Urothelium cell line (cell line): ENCODE measurements at places on chromosomes 5 and 9.

DNA sequence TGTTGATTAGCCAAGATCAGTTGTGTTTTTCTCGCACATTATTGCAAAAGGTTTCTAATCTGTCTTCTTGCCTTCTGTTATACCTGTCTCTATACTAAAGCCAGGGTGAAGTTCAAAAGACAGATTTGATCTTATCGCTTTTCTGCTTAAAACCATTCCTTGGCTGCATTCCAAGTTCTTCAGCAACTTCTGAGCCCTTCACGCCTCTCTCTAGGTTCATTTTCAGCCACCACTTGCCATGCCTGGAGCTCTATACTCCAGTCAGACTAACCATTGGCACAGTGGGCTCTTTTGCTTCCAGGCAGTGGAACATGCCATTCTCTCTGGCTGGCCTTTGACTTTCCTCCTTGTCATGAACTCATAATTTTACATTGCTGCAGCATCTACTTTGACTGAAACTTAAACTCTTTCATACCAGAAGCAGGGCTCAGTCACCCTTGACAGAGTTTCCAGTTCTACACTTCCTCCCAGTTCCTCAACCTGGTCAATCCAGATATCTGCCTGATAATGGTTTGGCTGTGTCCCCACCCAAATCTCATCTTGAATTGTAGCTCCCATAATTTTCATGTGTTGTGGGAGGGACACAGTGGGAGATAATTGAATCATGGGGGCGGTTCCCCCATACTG lies 114.4 kb downstream of the SLC12A2 start:
- no peak for DNase-seq

GRCh38 chr5:176542135-176542595 lies 5.0 kb upstream of the RNF44 start:
- no peak for DNase-seq

DNA sequence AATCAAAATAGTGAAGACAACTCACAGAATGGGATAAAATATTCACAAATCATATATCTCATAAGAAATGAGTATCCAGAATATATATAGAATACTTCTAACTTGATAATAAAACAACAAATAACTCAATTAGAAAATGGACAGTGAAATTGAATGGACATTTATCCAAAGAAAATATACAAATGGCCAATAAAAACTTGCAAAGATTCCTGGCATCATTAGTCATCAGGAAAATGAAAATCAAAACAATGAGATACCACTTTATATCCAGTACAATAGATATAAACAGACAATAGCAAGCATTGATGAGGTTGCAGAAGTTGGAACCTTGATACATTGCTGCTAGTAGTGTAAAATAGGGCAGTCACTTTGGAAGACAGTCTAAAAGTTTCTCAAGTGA lies 12.8 kb upstream of the TLR4 start:
- no peak for DNase-seq

GRCh38 chr9:125172031-125172755 lies 17.4 kb downstream of the PPP6C start:
- DNase-seq: no peak

GRCh38 chr9:124254261-124254682 lies 3.5 kb upstream of the NEK6 start:
- no peak for DNase-seq

DNA sequence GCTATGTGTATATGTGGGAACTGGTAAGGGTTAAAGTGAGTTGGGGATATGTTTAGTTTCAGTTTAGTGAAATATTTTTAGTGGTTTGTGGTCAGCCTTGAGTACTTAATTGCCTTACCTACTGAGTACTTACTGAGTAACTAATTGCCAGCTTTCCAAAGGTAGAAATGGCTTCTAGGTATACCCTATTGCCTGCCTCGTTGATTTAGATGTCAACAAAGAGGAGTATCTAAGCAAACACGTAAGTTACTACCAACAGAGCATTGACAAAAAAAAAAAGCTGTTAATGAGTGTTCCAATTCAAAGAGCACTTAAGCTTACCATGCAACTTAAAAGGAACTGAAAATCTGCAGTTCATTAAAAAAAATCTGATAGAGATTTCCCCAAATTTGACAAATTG lies 8.8 kb downstream of the ATP10B start:
- DNase-seq: no peak

GRCh38 chr9:21919377-21920362 lies 74.5 kb downstream of the CDKN2A start:
- DNase-seq: peak; percentile 7

DNA sequence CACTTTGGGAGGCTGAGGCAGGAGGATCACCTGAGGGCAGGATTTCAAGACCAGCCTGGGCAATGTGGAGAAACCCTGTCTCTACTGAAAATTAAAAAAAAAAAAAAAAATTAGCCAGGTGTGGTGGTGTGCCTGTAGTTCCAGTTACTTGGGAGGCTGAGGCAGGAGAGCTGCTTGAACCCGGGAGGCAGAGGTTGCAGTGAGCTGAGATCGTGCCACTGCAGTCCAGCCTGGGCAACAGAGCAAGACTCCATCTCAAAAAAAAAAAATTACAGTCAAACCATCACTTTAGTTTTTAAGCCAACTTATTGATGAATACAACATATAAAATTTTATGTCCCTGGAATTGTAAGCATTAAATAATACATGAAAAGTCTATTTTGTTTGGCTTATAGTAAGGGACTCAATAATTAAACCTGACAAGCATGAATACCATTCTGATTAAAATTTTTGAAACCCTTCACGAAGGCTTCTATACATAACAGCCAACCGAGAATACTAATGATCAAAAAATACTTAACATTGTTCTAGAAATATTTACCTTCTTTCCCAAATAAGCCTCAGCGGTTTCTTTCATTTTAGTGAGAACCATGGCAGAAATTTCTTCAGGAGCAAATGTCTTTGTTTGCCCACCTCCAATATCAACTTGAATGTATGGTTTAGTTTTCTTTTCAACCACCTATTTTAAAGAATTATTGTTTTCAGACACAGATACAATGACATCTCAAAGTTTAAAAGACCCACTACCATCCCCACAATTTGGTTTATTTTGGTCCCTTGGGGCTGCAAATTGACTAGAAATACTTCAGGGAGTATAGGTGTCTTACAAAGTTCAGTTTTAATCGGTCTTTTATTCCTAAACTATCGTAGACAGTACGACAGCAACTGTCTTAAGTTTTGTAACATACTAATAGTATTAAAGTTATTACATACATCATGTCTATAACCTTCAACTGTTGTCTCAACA lies 1.2 kb downstream of the HSPA5 start:
- DNase-seq: no peak

- no peak for DNase-seq
These were observed 1.1 kb downstream of the PALM2AKAP2 start for GRCh38 chr9:109781086-109781485.

DNA sequence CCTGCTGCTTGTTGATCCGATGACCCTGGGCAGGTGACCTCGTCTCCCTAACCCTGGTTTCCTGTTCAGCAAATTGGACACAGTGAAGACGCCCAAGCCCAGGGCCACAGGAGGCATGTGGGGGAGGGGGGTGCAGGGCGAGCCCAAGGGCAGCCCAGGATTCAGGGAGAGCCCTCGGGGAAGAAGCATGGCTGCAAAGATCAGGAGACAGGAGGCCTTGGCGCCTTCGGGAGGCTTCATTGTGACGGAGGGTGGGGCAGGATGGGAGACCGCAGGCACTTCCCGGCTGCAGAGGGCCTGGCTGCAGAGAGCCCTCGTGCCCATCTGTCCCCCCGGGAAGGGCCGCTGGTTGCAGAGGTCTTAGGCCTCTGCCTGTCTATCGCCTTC lies 6.2 kb downstream of the ASS1 start:
- DNase-seq: no peak

GRCh38 chr9:94057918-94058317 lies 26.3 kb upstream of the PTPDC1 start:
- no peak for DNase-seq

- no peak for DNase-seq
These were observed 68.6 kb upstream of the STARD4 start for GRCh38 chr5:111580956-111581355.

GRCh38 chr5:173328844-173329490 lies 753 bp upstream of the STC2 start:
- peak; percentile 36 for DNase-seq

- DNase-seq: peak; percentile 57
These were observed 343.6 kb downstream of the SPATA31D1 start for GRCh38 chr9:82332018-82332773.

GRCh38 chr5:20601678-20602100 lies 613.7 kb upstream of the CDH18 start:
- peak; percentile 43 for DNase-seq

DNA sequence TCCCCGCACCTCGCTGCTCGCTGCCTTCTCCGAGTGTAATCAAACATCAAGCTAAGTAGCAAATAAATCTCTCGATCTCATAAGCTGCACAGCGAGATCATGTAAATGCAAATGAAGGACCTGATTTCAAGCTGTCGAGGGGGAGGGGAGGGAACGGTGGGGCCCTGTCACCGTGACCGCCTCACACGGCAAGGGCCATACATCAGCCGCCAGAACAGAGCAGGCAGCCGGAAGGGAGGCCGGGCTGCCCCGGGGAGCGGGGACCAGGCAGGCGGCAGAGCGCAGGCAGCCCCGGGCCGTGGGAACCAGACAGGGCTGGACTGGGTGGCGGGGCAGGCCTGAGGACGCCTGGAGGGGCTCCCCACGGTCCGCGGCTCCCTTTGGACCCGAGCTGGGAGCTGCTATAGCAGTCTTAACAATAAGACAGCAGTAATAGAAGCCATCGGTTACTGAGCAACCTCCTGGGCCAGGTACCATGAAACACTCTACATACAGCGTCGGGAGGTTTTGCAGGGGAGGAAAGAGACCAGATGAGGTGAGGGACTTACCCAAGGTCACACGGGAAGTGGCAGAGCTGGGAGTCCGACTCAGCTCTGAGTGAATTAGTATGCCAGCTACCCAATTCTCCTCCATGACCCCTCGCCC lies 76.8 kb downstream of the CFAP77 start:
- DNase-seq: no peak

DNA sequence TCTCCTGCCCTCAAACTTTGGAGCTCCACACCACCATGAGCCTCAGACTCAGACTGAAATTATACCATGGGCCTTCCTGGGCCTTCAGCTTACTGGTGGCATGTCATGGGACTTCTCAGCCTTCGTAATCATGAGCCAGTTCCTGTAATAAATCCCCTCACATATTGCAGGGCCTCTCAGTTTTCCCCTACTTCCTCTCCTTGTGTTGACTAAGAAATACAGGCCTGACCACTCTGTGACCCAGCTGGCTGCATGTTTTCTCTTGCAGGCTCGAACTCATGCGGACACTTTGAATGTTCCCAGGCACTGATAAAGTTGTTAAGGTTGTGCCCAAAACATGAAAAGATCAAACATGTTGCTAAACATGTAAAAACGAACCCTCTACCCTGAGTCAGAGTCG lies 26.2 kb upstream of the SHC3 start:
- no peak for DNase-seq

- no peak for DNase-seq
These were observed 138.5 kb downstream of the SPOCK1 start for GRCh38 chr5:137360607-137361006.

DNA sequence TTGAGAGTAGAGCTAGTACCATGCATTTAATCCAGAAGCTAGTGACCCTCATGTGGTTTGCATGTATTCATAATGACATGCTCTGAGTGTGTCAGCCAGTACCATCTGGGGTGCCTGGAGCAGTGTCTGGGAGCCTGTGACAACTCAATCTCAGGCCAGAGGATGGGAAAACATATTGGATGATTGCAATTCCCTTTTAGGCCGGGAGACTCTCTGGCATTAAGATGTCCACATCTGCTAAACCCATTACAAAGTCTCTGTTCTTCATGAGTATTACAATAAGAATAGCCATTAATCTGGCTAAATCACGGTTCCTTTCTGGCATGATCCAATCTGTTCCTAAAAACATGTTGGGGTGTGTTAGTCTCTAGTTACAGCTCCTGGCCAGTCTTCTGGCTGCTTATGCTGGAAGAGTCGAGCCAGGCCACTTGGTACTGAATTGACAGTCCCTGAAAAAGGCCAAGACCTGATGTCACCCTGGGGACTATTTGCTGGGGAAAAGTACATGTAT lies 475.7 kb downstream of the ENC1 start:
- DNase-seq: no peak

DNA sequence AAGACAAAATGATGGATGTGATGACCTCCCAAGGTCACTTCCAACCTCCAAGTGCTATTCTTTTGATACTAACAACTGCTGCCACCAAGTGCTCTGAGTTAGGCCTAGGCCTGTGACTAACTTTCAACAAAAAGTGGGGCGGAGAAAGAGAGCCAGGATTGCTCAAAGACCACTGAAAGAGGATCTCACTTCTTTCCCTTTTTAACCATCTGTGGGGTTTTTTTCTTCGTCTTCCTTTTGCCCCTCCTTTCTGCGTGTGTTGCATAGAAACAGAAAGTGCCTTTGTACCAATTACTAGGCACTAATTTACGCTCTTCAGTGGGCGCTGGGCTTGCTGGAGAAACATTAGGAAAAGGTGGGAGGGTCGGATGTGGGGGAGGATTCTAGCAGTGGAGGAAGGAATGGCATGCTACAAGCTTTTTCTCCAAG lies 8.0 kb downstream of the KLF9 start:
- no peak for DNase-seq

GRCh38 chr5:14353726-14354474 lies 210.8 kb downstream of the TRIO start:
- DNase-seq: no peak

DNA sequence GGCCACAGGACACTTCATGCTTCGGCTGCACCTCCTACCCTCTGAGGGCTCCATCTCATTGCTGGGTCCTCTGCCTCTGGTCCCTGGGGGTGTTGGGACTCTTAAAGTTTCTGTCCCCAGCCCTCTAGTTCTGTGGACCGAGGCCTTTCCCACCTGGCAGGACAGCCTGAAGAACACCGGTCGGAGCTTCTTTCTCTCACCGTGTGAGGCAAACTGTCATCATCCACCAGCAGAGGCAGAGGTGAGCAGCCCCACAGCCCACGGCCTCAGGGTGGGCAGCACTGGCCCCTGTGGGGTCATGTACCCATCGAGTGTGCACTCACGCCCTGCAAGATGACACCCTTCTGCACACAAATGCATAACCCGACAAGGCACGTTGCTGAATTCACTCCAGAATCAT lies 49.9 kb downstream of the IRX2 start:
- no peak for DNase-seq

GRCh38 chr5:79091064-79091463 lies 20.5 kb upstream of the BHMT start:
- DNase-seq: no peak

DNA sequence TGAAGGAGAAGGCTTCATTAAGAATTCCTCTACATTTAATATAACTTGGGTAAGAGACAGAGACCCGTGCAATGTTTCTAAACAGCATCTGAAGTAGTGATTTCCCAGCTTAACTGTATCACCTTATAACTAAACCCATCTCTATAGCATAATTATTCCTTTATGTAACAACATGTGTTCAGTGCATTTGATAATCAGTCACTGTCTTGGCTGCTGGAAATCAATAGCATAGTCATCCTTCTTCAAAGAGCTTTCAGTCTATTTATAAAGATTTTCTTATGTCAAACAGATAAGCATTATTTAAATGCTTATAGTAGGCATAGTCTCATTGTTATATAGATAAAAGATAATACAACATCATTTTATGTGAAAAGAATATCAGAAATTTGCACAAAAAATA lies 80.1 kb upstream of the TYRP1 start:
- no peak for DNase-seq
